GM23248 (cell line): ENCODE measurements at places on chromosomes 7 and 10. TPM values are rescaled to one million over a fixed set of nuclear protein-coding genes. Genes with fewer than 3 reads are reported as not detected.
A peak's percentile ranks its signal among the peaks of the same experiment; 100 is the strongest.

- DNase-seq: peak; percentile 12
Observed at GRCh38 chr10:28425422-28425821, 107.5 kb upstream of the WAC start.

- DNase-seq: no peak
Observed at GRCh38 chr10:4102802-4103344, 317.9 kb upstream of the KLF6 start.

DNA sequence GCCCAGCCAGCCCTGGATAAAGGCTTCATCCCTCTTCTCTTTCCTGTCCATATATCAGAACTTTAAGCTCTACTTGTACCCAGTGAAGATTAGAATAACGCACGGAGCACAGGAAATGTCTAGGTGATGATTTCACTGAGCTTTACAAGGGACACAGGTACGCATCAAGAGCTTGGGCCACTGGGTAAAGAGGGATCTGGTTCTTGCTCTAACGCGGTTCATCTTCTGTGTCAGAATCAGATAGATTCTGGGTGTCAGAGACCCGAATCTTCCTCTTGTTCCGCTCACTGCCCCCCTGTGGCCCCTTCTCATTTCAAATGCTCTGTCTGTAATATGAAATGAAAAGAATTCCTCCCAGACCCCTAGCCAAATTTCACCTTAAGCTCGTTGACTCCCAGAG is 24.7 kb downstream of the IL2RA start:
- no peak for DNase-seq

DNA sequence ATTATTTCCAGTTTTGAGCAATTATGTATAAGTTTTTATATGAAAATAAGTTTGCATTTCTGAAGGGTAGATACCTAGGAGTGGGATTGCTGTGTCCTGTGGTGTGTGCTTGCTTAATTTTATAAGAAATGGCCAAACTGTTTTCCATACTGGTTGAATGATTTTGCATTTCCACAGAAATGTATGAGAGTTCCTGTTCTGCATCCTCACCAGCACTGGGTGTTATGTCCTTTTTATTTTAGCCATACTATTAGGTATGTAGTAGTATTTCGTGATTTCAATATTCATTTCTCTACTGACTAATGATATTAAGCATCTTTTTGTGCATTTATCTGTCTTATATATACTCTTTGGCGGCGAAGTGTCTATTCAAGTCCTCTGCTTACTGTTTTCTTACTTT is 22.3 kb downstream of the CAPZA2 start:
- DNase-seq: no peak

GRCh38 chr10:27801171-27801785 is 55.7 kb upstream of the MKX start:
- no peak for DNase-seq

- DNase-seq: peak; percentile 60
Observed at GRCh38 chr10:73590881-73591799, at the start of gene USP54. TSS of gene USP54 (minus strand) at chr10:73591342. CDS start at chr10:73575658, 15,684 bp downstream.

GRCh38 chr10:86437447-86437846 is 70.9 kb upstream of the GRID1 start:
- DNase-seq: no peak

GRCh38 chr10:30637881-30638467 is 8.4 kb upstream of the LYZL2 start:
- peak; percentile 96 for DNase-seq

Gene HOXA13
- total RNA-seq: 0.13 and 0.43 TPM in 2 replicates

Gene FOXI2
- total RNA-seq: not detected in 2 replicates
